Stromal cell of bone marrow (primary cell): ENCODE measurements at places on chromosomes 5 and 9.

GRCh38 chr5:431001-431710 lies 11.8 kb upstream of the EXOC3 start:
- no peak for DNase-seq

DNA sequence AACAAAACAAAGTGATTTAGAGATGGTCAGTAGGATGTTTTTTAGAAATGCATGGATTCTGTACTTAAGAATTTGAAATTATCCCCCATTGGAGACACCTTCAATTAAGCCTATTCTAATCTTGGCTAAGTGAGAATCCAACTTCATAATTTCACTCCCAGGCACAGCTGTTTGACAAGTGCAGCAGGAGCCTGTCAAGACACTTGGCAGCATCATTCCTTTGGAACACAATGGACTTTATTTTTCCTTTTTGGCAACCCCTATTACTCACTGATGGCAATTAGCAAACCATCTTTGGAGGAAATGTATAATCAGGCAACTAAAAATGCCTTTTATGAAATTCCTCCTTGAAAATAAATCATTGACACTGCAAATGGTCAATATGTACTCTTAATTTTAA lies 194.7 kb downstream of the GLIS3 start:
- DNase-seq: no peak

DNA sequence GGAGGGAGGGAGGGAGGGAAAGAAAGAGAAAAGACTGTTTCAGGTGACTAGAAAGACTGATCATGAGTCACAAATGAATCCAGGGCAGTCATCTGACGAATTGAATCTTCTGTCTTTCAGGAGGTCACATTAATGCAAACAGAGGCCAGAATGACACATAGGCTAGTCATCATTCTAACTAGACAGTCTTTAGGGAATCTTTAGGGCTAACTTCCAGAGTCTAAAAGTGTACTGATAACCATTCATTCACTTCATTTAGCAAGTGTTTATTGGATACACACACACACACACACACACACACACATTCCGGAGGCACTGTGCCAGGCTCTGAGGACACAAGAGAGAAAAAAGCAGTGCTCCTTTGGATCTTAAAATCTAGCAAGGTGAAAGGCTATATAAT lies 156.7 kb downstream of the EBF1 start:
- DNase-seq: peak; percentile 96

DNA sequence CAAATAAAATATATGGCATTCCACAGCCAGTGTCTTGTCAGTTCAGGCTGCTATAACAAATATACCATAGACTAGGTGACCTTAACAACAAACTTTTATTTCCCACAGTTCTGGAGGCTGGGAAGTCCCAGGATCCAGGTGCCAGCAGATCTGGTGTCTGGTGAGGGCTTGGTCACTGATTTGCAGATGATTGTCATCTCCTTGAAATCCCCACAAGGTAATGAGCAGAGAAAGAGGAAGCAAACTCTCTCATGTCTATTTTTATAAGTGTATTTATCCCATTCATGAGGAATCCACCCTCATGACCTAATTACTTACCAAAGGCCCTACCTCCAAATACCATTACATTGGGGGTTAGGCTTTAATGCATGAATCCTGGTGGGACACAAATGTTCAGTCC lies 663.2 kb downstream of the TLR4 start:
- no peak for DNase-seq

DNA sequence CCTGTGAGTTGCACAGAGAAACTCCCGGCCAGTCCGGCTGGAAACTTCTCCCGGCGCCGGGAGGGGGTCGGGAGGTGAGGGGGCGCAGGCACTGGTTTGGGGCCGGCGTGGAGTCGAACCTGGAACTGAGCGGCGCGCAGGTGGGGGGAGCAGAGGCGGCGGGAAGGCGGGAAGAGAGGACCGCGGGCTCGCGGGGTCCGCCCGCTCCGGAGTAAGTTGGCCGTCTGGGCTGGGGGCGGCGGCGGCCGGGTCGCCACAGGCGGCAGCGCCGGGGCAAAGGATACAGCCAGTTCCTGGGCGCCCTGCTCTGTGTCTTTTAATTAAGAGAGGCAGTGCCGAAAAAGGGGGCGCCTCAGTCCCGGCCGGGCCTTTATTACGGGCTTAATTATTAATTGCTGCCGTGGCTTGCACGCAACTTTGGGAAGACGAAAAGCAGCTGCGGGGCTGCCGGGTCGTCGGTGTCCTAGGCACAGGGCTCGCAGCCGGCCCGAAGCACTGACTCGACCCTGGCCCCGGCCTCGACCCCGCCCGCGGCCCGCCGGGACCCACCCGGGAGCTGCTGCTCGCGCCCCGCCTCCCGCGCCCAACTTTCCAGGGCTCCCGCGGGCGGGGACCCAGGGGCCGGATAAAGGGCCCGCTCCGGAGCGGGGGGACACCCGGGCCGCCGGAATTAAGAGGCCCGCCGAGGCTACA lies 1.1 kb downstream of the NTNG2 start:
- DNase-seq: no peak

DNA sequence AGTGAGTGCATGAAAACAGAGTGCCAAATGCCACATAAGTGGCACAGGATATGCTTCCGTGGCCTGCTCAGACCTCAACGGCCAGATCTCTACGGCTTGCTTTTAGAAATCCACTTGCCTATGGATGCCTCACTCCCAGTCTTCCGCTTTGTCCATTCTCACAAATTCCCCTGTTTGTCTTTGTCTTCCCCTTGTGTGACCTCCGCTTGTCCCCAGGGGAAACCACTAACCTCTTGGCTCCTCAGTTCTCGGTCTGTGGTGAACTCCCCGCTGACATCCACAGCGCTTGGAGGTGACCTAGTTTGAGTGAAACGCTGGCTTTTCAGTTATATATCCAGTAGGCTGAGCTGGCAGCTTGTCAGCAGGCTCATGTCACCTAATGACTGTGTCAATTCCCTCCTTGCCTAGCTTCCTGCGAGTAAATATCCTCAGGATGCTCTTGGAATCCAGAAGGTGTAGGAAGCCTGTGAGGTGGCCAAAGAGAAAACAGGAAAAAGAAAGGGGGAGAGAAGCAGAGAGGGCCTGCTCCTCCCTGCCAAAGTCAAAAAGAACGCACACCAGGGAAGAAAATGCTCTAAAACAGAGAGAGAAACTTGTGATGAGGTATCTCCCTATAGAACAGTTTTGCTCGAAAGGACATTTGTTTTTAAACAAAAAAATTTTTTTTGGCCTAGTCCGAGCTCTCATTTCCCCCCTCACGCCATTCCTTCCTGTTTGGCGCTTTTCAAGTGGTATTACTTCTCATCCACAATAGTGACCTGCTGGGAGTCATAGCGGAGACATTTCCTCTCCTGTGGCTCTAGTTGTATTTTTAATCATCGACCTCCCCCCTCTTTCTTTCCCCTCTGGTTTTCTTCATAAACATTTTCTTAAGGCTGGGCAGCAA lies 101.6 kb upstream of the SPRY4 start:
- DNase-seq: peak; percentile 47

- no peak for DNase-seq
These were observed 2.7 kb downstream of the BSPRY start for GRCh38 chr9:113352006-113352405.

GRCh38 chr9:129504404-129504803 lies 116.5 kb downstream of the C9orf50 start:
- no peak for DNase-seq

- DNase-seq: no peak
These were observed 1.2 kb downstream of the ANKRD33B start for GRCh38 chr5:10564838-10565784.

DNA sequence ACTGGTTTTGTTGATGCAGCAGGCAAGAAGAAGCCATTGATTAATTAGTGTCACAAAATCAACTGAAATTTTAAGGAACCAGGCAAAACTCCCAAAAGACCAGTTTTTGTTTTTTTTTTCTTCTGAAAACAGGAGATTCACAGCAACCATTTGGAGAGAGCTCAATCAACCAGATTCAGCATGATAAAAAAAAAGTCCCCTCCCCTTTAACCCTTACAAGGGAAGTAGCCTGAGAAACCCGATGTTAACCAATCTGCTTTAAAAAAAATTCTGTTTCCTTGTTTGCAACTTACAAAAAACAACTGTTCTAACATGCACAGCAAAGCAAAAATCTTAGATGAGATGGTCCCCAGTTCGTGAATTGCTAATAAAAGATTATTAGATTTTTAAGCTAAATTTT lies 59.7 kb downstream of the HMHB1 start:
- no peak for DNase-seq

GRCh38 chr9:116466271-116467235 lies 220.6 kb upstream of the TRIM32 start:
- no peak for DNase-seq
